Femur (tissue), 1 donor: ENCODE measurements at places on chromosomes 11 and 22.

DNA sequence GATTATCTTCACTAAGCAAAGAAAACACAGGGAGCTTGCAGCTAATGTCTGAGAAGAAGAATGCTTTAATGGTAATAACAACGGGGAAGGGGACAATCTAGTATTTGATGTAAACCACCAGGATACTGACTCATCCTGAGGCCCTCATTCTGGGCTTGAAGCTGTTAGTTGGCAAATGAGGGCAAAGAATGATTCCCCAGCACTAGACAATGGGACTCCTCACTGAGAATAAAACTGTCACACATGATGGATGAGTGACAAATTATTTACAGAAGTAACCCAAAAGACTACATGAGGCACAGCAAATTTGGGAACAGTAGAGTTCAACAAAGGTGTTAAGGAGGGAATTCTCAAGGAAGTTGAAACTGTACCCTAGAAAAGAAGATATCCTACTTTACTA lies 76.3 kb downstream of the FAM168A start:
- DNase-seq, result no peak

DNA sequence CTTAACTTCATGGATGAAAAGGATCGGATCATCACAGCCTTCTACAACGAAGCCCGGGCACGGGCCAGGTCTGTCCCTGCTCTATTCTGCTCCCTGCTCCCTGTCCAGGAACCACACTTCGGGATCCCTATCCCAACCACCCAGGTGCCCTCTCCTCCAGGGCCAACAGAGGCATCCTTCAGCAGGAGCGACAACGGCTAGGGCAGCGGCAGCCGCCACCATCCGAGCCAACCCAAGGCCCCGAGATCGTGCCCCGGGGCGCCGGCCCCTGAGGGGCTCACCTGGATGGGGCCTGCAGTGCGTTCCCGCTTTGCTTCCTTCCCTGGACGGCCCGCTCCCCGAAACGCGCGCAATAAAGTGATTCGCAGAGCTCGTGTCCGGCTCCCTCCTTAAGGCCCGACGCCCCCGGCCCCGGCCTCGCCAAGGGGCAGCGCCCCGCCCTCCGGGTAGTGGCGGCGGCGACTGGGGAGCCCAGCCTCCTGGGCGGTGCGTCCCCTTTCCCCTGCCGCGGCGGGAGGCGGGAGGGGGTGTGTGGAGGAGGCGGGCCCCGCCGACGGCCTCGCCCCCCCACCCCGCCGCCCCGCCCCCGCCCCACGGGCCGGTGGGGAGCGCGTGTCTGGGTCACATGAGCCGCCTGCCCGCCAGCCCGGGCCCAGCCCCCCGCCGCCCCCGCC lies at the start of gene VEGFB:
Gene VEGFB, plus strand, starts transcription at position 672 of the 674 bp plus-strand sequence. CDS start 250 bp downstream, outside the sequence.
- DNase-seq, result peak; percentile 83

GRCh38 chr11:111206472-111206871 lies 39.1 kb upstream of the POU2AF2 start:
- DNase-seq, result no peak

DNA sequence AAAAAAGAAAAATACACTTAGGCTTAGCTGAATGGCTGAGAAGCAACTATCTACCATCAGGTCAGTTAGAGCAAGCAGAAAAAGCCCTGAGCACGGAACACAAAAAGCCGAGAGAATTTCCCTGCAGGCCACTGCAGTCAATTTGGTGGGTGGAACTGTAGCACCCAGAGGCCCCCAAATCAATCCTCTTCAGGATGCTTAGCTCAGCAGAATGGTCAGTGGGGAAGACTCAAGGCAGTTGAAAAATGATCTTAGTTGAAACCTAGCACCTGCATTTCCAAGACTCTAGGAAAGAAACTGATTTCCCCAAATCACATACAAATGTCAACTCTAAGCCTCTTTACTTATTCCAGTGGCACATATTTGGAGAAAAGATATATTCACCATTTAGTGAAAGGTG lies 327.4 kb upstream of the SYN3 start:
- no peak for DNase-seq

DNA sequence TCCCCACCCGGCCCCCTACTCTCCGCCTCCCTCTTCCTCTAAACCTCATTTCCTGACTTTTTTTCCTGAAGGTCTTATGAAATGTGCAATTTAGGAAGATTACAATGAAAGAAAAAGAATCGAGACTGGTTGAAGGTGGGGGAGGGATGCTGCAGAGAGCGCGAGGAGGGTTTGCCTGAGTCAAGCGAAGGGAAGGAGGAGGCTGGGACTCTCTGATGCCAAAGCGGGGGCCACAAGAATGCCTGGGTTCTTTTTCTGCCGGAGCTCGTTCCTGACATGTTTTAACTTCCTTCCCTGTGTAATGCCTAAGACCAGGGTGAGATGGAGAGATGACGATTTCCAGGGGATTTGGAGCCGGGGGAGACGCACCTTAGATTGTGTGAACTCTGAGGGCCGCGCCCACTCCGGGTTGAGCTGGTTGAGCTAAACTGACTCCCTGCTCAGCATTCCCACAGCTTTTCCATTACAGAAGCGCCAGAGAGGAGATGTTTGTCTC lies 270.5 kb upstream of the SORL1-AS1 start:
- DNase-seq, result peak; percentile 61

DNA sequence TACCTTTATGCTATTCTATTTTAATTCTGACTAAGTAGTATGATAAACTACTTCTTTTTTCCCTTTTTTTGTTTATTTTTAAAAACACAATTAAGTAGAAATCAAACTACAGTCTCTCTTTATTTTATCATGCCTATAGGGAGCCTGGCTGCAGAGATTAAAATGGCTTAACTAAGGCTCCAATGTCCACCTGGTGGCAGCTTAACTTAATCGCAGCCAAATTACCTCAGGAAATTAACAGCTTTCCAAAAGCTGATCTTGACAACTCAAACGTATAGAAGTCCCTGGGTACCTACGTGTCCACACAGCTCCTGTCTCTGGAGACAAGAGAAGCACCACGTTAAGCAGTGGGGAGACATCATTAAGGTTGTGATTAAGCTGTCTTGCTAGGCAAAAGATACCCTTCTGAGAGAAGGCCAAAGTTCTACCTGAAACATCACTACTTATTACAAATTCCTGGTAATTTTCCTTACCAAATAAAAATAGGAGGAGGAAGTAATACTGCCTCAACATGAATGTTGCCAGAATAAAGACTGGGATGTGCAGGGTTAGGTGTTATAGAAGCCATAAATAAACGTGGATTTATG lies 63.2 kb upstream of the SNX19 start:
- no peak for DNase-seq

GRCh38 chr11:91786097-91786496 lies 438.5 kb upstream of the FAT3 start:
- DNase-seq, result no peak

DNA sequence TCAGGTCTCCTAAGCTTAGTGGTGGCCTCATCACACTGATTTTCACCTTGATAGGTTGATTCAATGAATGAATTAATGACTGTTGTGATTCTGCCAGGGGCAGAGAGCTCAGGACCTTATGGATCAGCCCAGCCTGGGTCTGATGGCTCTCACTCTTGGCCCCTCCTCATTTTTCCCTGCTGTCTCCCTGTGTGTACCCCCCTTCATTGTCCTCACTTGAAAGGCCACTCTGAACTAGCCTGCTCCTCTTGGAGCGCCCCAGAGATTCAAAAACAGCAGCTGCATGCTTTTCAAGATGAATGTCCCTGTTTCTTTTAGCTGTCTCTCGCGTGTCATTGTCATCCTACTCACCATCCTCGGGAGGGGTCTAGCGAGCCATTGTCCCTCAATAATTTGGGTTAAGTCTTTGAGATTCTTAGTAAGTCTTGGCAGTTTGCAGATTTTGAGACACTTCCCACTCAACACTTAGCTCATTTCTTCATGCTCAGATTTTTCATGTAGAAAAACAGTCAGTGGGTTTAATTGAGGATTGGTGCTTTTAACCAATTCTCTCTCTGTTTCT lies 42.5 kb upstream of the MICAL2 start:
- DNase-seq, result no peak

DNA sequence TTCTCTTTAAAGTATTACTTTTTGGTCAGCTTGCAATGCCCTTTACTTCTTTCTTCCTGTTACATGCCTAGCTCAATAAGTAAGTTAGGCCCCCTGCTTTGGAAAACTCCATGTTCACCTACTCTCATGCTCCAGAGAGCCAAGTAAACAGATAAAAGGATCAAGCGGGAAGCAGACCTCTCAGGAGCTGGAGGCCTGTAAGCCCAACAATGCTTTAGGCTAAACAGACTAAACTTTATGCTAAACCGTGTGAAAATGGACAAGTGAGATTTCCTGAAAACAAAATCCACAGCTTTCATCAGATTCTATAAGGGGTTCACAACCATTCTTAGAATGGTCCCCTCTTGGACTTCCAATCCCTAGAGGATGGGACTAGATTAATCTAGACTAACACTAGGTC lies 40.2 kb downstream of the CELF1 start:
- no peak for DNase-seq

GRCh38 chr22:28064920-28065319 lies 145.9 kb upstream of the PITPNB start:
- DNase-seq, result peak; percentile 78

- DNase-seq, result no peak
Measured at GRCh38 chr11:84837402-84838069, 789.6 kb downstream of the DLG2 start.

DNA sequence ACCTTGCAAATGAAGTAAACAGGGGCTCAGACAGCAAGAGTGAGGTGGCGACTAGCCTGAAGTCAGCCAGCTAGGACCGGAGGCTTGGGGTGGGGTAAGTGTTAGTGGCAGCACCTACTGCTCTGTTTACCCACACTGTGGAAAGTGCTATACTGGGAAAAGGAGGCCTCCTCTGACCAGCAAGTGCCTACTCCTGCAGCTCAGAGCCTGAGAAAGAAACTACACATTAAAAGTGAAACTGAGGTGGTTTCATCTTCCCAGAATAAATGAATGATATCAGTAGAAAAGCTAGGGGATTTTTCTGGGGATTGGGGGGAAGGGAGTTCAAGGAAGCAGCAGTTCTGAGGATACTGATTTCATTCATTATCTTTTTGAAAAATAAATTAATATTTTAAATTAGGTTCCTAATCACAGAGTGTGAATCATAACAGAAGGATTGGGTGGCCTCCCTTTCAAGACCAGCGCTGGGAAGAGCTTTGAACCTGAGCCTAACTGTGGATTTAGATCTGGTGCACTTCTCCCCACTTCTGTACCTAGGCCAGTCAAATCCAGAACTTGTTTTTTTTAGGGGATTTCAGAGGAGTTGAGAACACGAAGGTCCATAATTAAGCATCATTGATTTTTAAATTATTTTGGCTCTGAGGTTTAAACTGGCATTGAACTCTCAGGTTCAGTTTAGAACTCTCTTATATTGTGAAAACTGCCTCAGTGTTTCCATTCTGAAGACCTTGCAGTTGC lies 48.1 kb upstream of the GRAMD1B start:
- no peak for DNase-seq

- no peak for DNase-seq
Measured at GRCh38 chr11:77122576-77123212, 5.4 kb upstream of the MYO7A start.

- DNase-seq, result no peak
Measured at GRCh38 chr11:119993722-119994121, 144.2 kb downstream of the TRIM29 start.

- DNase-seq, result no peak
Measured at GRCh38 chr11:81039916-81040524, 1599.2 kb upstream of the TENM4 start.

DNA sequence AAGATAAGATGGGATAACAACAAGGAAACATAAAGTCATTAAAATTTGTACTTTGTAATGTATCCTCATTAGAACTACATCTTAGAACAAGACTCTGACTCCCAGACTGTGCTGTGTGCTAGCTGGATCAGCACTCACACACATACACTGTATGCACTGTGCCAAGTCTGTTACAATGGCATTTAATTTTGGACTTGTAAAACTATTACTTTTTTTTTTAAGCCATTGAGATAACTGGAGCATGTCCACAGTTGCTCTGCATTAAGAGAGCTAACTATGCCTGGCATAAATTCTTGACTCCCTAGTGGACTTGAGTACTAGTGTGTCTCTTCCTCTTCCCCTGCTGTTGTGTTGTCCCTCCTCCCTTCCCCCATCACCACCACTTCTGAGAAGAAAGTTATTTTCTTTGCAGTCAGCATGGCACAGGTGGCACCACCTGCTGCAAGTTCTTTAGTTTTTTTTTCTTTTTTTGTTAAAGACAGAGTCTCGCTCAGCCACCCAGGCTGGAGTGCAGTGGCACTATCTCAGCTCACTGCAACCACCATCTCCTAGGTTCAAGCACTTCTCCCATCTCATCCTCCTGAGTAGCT lies 268.6 kb downstream of the TMEM135 start:
- no peak for DNase-seq
